ENCODE measurements at places on chromosomes 13 and 19.

DNA sequence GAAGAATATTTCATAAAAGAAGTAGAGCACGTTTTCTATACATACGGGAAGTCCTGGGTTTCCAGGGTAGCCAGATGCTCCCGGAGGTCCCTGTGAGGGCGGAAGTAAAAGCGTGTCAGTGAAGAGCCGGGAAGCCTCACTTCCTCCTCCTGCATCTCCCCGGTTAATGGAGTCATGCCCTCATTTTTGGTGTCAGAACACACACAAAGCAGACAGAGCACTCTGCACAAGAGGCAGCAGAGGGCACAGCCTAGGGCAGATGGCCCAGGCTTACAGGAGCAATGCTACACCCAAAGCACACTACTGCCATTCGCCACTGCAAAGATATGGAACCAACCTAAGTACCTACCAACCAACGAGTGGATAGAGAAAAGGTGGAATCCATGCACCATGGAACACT, 94.4 kb downstream of the COL4A1 start:
- DNase-seq, result no peak

- DNase-seq, result no peak
These were observed 130.9 kb downstream of the DIAPH3 start for GRCh38 chr13:60032851-60033250.

- DNase-seq, result no peak
These were observed 15.2 kb downstream of the SAE1 start for GRCh38 chr19:47145639-47146486.

- DNase-seq, result no peak
These were observed 294.2 kb downstream of the ZNF536 start for GRCh38 chr19:30666301-30666803.

DNA sequence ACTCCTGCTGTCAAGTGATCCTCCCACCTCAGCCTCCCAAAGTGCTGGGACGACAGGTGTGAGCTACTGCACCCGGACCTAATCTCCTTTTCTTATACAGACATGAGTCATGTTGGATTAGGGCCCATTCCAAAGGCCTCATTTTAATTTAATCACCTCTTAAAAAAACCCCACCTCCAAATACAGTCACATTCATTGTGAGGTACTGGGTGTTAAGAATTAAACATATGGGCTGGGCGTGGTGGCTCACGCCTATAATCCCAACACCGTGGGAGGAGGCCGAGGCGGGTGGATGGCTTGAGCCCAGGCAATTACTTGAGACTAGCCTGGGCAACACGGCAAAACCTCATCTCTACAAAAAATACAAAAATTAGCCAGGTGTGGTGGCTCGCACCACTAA, 46.6 kb downstream of the PIN1 start:
- DNase-seq, result no peak

- no peak for DNase-seq
These were observed 1089.7 kb downstream of the EFNB2 start for GRCh38 chr13:105445796-105446195.

- DNase-seq, result no peak
These were observed 91.5 kb upstream of the MCF2L start for GRCh38 chr13:112877539-112877938.

DNA sequence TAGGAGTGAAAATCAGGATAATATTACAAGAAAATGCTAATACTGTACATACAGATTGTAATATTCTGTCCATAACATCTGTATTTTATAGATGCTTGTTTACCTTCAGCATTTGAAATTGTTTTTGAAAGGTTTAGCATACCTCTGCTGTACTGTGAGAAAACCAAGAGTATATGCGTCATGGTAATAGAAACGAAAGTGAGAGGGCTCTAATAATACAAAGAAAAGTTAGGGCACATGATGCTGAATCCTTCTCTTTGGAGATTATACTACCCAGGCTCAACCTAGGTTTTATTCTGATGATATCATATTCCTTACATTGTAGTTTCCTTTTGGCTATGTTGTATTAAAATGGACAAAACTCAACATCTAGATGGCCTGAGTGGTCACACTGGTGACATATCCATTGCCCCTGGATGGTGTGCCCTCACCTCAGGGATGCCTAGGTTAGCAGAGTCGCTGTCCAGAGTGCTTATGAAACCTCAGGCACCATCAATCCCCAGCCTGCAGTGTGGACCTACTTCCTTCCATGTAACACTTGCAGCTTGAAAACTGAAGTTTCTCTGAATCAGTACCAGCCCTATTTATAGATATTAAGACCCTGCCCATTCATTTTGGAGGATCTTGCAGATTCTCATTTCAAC, 253.7 kb downstream of the KCTD12 start:
- no peak for DNase-seq

GRCh38 chr19:16467581-16467980, 4.2 kb downstream of the EPS15L1 start:
- no peak for DNase-seq

- no peak for DNase-seq
These were observed 34.1 kb downstream of the TMEM255B start for GRCh38 chr13:113792886-113793717.

DNA sequence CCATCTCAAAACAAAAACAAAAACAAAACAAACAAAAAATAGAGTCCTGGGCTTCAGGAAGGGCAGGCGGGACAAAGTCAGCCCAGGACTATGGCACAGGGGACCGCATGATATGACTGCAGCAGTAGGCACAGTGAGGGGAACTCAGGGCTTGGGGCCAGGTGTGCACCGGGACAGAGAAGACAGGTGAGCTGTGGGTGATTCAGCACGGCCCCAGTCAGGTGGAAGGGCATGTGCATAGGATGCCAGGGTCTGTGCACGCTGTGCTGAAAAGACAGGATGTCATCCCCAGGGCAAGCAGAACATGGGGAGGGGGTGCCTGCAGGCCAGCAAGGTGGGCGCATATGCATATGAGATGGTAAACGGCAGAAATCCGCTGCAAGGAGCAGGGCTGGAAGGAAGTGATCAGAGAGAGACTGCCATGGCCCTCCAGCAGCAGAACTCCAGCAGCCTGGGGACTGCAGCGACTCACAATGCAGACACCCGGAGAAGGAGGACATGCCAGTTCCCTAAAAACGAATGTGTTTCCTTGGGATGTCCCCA, 15.0 kb downstream of the EPS15L1 start:
- no peak for DNase-seq

- DNase-seq, result no peak
These were observed 381.7 kb upstream of the ZNF507 start for GRCh38 chr19:31963746-31964145.

DNA sequence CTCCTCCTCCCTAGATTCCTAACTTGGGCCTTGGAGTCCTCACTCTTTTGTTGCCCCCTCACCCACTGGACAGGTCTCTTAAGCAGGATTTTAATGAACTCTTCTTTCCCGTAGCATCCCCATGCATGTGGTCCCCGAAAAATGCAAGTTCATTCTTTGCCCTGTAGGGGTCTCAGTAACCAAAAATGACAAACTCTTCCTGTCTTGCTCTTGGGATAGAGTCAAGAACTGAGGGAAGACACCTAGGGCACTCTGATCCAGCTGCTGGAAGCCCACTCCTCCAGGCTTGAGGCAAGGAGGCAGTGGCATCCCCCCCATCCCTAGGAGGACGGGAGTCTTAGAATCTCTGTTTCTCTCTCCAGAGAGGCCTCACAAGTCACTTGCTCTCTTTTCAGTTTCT, 987.0 kb downstream of the DIAPH3 start:
- DNase-seq, result no peak

- DNase-seq, result no peak
These were observed 29.4 kb upstream of the OLFM4 start for GRCh38 chr13:52999093-52999696.

- DNase-seq, result no peak
These were observed 6.5 kb downstream of the ZNF671 start for GRCh38 chr19:57720878-57721277.

- no peak for DNase-seq
These were observed 29.3 kb downstream of the GSX1 start for GRCh38 chr13:27821566-27821965.

GRCh38 chr13:22427066-22427465, 753.7 kb upstream of the SGCG start:
- DNase-seq, result no peak

GRCh38 chr13:46666727-46667456, 113.9 kb downstream of the LRCH1 start:
- DNase-seq, result no peak

DNA sequence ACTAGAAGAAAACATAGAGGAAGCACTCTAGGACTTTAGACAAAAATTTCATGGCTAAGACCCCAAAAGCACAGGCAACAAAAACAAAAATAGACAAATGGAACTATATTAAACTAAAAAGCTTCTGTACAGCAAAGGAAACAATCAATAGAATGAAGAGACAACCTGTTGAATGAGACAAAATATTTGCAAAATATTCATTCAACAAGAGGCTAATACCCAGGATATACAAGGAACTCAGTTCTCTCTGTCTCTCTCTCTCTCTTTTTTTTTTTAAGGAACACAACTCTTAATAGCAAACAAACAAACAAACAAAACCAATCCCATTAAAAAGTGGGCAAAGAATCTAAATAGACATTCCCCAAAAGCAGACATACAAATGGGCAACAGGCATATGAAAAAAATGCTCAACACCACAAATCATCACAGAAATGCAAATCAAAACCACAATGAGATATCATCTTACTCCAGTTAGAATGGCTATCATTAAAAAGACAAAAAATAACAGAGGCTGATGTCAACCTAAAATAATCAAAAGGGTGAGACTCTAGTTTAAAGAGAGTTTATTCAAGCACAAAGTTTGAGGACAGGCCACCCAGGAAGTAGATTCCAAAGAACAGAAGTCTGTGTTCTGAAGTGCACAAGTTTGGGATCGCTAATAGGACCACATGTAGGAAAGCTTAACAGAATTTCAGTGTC, 27.1 kb upstream of the SLC7A9 start:
- no peak for DNase-seq

- no peak for DNase-seq
These were observed 159.1 kb downstream of the LIG4 start for GRCh38 chr13:108056278-108056677.

- no peak for DNase-seq
These were observed 713 bp downstream of the KRI1 start for GRCh38 chr19:10565028-10565566.

- no peak for DNase-seq
These were observed 11.3 kb downstream of the FBXO27 start for GRCh38 chr19:39021063-39021462.

- DNase-seq, result no peak
These were observed 34.9 kb upstream of the ZNF83 start for GRCh38 chr19:52673014-52673413.

GRCh38 chr13:53285896-53286430, 257.4 kb downstream of the OLFM4 start:
- no peak for DNase-seq

- no peak for DNase-seq
These were observed 8.6 kb downstream of the KCTD15 start for GRCh38 chr19:33805313-33805712.

GRCh38 chr19:16886305-16886880, 2.4 kb upstream of the F2RL3 start:
- no peak for DNase-seq

GRCh38 chr13:30572859-30573275, 44.9 kb upstream of the USPL1 start:
- DNase-seq, result peak; percentile 1

DNA sequence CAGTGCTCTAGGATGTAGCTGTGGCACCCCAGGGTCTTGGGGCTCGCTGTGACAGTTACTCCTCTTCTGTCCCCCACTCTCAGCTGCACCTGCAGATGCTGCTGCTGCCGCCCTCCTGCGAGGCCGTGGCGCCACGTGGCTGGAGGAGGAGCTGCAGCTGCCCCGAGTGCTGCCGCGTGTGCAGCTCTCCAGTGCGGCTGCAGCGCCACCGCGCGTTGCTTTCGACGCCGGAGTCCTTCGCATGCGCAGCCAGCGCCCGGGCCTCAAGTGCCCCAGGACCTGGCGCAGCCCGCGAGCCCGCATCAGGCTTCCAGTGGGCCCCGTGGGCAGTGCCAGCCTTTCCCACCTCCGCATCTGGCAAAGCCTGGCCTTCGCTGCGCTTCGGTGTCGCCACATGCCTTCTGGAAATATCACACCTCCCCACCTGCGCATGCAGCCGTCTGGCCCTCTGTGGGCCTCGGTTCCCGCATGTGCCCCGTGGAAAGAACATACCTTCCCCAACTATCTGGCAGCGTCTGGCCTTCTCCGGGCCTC, 692 bp upstream of the ZNF580 start:
- DNase-seq, result peak; percentile 55

- no peak for DNase-seq
These were observed 641.6 kb upstream of the PCDH20 start for GRCh38 chr13:62057286-62057685.

DNA sequence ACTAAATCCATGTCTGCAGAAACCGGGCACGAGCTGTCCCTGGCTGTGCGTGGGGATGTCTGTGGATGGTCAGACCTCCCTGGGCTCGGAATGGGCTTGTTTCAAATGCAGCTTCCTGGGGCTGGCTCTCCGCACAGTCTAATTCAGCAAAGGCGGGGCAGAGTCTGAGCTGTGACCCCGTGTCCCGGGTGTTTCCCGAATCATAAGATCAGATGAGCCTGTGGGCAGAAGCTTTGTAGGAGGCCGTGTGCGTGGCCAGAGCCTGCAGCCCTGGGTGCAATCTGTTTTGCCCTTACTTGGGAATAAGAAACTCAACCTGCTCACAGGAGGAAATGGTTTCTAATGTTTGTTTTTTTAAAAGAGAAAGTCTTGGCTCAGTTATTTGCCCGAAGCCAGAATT, 13.9 kb upstream of the GNA11 start:
- no peak for DNase-seq

GRCh38 chr19:17719730-17720400, 585 bp downstream of the MAP1S start:
- DNase-seq, result no peak

- DNase-seq, result no peak
These were observed 222.0 kb downstream of the PCDH9 start for GRCh38 chr13:67008075-67008668.

GRCh38 chr13:47454986-47455385, 546.1 kb downstream of the SUCLA2 start:
- no peak for DNase-seq

- DNase-seq, result no peak
These were observed 71.8 kb downstream of the SPACA7 start for GRCh38 chr13:112447761-112448603.

DNA sequence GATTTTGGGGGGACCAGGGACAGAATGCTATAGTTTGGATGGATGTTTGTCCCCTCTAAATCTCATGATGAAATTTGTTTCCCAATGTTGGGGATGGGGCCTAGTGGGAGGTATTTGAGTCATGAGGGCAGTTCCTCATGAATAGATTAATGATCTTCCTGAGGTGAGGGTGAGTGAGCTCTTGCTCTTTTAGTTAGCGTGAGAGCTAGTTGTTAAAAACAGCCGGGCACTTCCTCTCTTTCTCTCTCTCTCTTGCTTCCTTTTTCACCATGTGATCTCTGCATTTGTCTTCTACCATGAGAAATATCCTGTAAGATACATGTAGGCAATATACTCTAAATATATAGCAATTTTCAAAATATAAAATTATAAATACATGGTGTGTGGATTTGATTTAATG, 290.8 kb upstream of the PCDH9 start:
- no peak for DNase-seq

GRCh38 chr13:85772367-85772766, 26.9 kb downstream of the SLITRK6 start:
- no peak for DNase-seq

- no peak for DNase-seq
These were observed 117.7 kb downstream of the COL4A2 start for GRCh38 chr13:110424569-110425443.

GRCh38 chr13:64083811-64084210, 2668.2 kb upstream of the PCDH20 start:
- DNase-seq, result no peak
